ENCODE measurements at places on chromosomes 2 and 18.

DNA sequence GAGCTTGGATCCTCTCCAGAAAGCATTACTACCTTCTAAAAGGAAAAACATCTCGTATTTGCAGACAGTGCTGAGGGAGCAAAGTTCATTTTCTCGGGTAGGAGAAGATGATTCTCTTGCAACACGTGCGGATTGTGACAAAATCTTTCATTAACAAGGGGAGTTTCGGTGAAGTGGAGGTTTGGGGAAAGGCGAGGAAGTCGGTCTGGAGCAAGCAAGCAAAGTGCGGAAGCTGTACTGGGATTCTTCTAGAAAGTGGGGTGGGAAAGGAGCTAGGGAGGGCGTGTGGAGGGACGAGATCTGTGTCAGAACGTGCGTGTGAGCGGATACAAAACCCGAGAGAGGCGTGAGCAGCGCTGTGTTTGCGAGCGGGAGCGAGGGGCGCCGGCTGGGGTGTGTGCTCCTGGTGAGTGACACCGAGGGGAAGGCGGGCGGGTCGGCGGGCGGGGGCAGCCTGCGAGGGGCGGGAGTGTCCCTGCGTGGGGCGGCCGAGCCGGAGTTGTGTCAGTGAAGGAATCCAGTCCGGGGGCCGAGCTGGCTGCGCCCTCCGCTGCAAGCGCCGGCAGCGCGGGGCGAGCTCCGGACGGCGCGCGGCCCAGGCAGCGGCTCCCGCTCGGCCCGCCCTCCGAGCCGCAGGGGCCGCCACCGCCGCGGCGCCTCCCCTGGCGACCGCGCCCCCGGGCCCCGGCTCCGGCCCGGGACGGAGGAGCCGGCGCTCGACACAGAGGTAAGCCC lies at the start of gene SPATS2L:
Gene SPATS2L (plus strand): TSS at position 498 of the 735 bp plus-strand sequence. CDS start 82,552 bp downstream, outside the sequence.
- DNase-seq: no peak

GRCh38 chr2:173184031-173185004 lies 108.7 kb downstream of the MAP3K20 start:
- DNase-seq: no peak

- DNase-seq: no peak
Observed at GRCh38 chr2:132984731-132985130, 314.7 kb upstream of the LYPD1 start.

DNA sequence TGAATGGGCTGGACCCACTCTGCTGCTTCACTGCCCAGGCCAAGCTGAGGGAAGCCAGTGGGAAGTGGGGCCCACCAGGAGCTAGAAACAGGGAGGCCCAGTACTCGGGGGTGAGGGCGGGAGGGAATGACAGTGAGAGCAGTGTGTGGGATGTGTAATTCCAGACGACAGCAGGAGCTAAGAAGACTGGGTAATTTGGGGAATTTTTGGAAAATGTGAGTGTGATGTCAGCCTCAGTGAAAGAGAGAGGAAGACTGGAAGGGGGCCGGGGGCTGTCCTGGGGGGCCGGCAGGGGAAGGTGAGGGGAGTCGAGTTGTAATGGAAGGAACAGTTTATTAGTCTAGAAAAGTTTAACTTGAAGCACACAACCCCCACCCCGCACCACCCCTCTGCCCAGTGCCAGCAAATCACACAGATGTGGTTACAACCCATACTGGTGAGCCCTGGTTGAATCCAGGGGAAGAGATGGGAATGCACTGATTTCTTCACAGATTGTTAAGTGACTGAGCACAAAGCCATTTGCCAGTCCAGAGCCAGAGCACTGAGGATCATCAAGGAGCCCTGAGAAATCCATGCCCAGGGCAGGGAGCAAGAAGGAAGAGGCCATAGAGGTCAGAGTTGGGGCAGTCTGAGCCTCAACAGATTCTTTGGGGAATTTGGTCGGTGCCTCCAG lies 76.7 kb upstream of the PKDCC start:
- no peak for DNase-seq

- DNase-seq: no peak
Observed at GRCh38 chr2:46848447-46848846, 67.2 kb downstream of the MCFD2 start.

GRCh38 chr2:18749912-18750526 lies 160.7 kb upstream of the NT5C1B start:
- no peak for DNase-seq

DNA sequence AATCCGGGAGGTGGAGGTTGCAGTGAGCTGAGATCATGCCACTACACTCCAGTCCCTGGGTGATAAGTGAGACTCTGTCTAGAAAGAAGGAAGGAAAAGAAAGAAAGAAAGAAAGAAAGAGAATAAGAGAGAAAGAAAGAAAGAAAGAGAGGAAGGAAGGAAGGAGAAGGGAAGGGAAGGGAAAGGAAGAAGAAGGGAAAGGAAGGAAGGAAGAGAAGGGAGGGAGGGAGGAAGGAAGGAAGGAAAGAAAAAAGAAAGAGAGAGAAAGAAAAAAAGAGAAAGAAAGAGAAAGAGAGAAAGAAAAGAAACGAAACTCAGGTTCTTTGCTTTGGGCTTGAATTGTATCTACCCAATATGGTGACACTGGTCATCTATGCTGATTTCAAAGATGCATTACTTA lies 102.3 kb upstream of the GATA6 start:
- no peak for DNase-seq

GRCh38 chr18:41378598-41378997 lies 576.4 kb upstream of the PIK3C3 start:
- DNase-seq: no peak

- no peak for DNase-seq
Observed at GRCh38 chr2:75210409-75210808, 11.1 kb upstream of the TACR1 start.

GRCh38 chr2:238100049-238100820 lies at the start of gene ESPNL:
TSS of gene ESPNL (plus strand) at chr2:238100340. CDS start at chr2:238100420, 80 bp downstream.
- DNase-seq: no peak

DNA sequence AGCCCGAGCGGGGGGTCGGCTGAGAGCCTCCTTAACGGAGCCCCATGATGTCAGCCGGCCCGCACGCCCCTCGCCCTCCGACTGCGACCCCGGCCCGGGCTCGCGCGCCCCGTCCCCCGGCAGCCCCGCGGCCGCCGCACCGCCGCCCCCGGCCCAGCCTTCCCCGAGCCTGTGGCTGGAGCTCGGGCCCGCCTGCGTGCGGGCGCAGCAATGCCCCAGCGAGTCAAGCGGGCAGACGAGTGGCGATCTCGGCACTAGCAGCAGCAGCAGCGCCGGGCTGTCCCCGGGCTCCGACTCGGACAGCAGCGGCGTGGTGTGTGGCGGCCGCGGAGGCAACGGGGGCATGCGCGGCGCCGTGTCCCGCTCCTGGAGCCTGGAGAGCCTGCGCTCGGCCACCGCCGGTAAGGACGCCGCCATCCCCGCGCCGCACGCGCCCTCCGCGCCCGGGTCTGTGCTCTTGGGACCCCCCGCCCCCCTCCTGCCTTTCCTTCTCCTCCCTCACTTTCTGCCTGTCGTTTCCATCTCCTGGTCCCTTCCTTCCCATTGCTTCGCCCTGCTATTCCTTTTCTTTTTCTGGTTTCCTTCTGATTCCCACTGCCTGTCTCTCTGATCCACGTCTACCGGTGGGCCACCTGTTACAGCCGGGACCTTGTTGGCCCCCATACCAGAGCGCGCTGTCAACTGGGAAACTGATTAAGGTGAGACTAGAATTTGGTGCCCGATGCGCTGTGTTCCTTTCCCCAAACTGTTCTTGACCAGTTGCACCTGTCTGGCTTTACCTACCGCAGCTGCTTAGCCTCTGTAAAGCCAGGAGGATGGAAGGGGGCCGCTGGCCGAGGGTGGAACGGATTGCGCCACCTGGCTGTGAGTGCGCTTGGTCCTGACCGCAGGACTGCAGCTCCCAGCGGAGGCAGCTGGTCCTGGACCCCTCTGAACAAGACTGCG lies 127.4 kb downstream of the ARHGEF4 start:
- DNase-seq: no peak

DNA sequence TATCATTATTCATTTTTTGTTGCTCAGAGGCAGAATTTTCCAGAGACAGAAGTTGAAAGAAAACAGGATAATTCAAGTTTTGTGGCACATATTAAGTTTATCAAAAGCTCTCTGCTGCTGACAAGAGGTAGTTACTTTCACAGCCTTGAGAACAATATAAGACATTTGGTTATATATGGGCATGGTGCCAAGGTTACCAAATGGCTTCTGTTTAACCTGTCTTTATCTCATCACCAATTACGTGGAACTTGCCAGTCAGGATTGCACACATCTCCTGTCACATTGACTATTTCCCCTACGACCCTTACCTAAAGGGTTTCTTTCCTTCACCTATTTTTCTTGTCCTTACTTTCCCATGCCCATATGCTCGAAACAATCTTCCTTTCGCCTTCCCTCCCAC lies 35.9 kb downstream of the KLF7 start:
- DNase-seq: no peak

DNA sequence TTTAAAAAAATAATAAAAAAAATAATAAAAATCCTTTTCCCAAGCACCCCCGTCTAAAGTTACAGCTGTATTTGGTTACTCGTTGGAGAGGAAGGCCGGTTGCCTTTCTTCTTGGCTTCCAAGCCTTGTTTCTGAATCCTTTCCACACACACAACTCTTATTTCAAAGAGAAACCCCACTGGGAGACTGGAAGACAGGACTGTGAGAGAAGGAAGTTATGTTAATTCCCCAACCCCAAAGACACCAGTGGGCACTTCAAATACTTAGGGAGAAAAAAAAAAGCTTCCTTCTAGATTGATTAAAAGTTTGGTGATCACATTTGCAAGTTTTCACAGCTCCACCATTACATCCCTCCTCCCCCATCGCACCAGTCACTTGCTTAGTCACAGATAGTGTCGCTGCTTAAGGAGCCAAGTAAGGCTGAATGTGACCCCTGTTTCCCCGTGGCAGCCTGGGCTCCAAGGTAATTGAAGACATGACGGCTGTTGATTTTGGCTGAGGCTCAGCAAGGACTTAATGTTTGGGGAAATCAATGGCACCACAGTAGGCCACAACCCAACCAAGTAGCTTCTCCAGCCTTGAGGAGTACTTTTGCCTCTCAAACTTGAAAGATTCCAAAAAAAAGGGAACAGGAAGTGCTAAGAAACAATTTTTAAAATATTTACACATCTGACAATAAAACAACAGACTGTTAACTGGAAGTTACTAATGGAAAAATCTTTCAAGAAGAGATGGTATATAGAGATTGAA lies 40.8 kb upstream of the FRZB start:
- no peak for DNase-seq

DNA sequence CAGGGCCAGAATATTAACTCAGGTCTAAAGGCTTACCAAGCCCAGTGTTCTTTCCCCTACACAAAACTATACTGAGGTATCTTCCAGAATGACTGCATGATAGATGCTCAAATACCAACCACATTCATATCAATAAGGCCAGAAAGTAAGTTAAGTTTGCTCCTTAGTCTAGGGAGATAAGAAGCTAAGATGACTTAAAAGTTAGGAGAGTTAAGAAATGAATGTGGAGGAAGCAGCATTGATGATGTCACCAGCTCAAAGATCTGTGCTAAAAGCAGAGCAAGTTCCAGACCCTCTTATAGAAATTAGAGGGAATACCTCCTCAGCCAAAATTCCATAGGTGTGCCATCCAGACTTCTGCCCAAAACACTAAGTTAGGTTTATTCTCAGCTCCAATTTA lies 6.1 kb downstream of the PPP4R1 start:
- no peak for DNase-seq

- no peak for DNase-seq
Observed at GRCh38 chr2:175576875-175577274, 395.4 kb upstream of the ATP5MC3 start.

GRCh38 chr18:8769509-8770095 lies 64.2 kb downstream of the MTCL1 start:
- no peak for DNase-seq

- no peak for DNase-seq
Observed at GRCh38 chr2:203763938-203764664, 57.7 kb downstream of the CD28 start.

GRCh38 chr2:156563994-156564753 lies 128.0 kb downstream of the GPD2 start:
- no peak for DNase-seq

- DNase-seq: no peak
Observed at GRCh38 chr2:18610090-18610489, 20.7 kb upstream of the NT5C1B start.
